ENCODE measurements at places on chromosomes 16 and 17.
A peak's percentile ranks its signal among the peaks of the same experiment; 100 is the strongest.

DNA sequence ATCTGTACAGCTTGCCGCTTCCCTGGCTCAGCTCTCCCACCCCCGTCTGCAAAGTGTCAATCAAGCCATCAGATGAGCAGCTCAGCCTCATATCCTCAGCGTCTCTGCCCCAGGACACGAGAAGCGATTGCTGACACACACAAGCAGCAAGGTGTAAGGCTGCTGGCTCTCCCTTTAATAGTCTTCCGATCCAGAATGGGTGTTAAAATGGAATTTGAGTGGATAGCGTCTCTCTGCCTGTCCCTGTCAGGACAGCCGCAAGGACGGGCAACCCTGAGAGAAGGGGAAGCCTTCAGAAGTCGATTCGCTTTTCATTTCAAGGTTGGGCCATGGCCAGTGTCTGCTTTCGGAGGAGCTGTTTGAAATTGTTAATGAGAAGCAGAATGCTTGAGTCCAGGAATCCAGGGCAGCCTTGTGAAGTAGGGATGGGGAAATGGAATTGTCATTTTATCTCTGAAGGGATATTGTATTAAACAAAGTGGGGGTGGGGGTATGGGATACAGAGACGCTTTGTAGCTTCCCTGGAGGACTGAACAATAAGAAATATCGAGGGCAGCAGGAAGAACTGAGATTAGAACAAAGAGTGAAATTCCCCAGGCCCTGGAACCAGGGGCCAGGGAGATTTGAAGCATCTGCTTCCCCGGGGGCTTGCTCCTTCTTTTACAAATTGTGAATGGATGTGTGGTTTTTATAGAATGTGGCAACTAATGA, 4.7 kb upstream of the PIPOX start:
- DNase-seq, result no peak

- no peak for DNase-seq
Observed at GRCh38 chr16:17457997-17458396, 12.8 kb downstream of the XYLT1 start.

GRCh38 chr17:43907998-43908721, 824 bp upstream of the MPP2 start:
- DNase-seq, result peak; percentile 47

DNA sequence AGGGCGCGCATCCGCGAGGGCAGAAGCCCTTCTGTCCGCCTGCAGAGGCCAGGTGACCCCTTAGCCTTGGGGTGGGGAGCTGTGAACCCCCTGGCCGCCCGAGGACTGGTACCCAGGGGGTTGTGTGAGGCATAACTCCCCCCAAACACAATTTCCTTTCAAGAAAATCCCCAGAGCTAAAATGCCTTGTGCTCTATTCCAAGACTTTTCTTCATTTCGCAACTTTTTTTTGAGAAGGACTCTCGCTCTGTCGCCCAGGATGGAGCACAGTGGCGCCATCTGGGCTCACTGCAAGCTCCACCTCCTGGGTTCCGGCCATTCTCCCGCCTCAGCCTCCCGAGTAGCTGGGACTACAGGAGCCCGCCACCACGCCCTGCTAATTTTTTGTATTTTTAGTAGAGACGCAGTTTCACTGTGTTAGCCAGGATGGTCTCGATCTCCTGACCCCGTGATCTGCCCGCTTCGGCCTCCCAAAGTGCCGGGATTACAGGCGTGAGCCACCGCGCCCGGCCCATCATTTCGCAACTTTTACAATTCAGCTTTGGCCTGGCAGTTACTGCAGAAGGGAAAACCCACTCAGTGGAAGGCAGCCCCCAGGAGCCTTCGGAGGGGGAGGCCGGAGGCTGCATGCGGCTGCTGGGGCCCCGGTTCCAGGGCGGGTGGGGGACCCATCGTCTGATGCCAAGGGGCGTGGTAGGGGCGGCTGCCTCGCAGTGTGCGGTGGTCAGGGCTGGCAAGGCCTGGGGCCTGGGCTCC, 963 bp upstream of the APRT start:
- DNase-seq, result peak; percentile 40

GRCh38 chr16:84357191-84357651, 11.1 kb upstream of the ATP2C2 start:
- peak; percentile 91 for DNase-seq

DNA sequence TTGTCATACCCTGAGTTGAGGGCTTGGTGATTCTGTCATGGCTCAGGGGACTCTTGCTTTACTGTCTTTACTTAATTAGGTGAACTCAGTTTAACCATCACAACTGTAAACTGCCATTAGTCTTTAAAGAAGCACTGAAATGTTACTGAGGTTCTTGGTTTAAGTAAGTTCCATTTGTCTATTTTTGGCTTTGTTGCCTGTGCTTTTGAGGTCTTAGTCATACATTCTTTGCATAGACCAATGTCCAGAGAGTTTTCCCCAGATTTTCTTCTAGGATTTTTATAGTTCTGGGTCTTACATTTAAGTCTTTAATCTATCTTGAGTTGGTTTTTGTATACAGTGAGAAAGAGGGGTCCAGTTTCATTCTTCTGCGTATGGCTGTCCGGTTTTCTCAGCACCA, 137.5 kb downstream of the SOCS1 start:
- DNase-seq, result no peak

GRCh38 chr17:82444941-82445521, 5.5 kb downstream of the CYBC1 start:
- no peak for DNase-seq

GRCh38 chr17:10115536-10115932, 82.9 kb downstream of the GAS7 start:
- DNase-seq, result no peak

All from bronchial epithelial cell (primary cell).